ENCODE measurements at places on chromosomes 2 and 18.

DNA sequence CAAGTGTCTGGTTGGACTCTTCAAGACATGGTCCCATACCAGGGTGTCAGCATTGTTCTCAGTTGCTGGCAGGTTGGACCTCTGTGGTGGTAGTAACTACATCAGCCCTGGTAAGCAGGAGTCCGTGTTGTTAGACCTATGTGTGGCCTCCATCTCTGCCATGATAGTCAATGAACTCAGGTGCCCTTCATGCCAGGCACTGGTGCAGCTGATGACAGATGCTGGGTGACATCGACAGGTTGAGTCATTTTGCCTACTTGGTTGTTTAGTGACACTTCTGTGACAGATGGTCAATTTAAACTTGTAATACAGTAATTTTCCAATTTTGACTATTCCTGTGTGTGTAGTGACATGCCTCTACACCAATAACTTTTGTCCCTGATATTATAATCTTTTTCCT is 189.7 kb downstream of the SP3 start:
- no peak for DNase-seq

DNA sequence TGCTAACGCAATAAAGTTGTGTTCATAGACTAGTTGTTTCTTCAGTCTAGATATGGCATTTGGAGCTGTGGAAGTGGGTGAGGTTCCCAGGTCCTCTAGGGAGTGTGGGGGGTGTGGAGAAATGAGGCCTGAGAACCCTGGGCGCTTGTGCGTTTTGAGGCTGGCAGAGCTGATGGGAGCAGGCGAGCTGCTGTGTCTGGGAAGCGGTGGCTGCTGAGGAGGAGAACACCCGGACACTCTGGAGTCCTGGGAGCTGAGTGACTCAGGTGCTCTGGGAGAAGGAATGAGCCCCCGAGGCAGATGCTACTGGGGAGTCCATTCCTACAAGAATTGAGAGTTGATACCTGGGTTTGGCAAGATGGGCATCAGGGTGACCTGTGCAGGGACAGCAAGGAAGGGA is 67.5 kb downstream of the LPIN1 start:
- DNase-seq: no peak

DNA sequence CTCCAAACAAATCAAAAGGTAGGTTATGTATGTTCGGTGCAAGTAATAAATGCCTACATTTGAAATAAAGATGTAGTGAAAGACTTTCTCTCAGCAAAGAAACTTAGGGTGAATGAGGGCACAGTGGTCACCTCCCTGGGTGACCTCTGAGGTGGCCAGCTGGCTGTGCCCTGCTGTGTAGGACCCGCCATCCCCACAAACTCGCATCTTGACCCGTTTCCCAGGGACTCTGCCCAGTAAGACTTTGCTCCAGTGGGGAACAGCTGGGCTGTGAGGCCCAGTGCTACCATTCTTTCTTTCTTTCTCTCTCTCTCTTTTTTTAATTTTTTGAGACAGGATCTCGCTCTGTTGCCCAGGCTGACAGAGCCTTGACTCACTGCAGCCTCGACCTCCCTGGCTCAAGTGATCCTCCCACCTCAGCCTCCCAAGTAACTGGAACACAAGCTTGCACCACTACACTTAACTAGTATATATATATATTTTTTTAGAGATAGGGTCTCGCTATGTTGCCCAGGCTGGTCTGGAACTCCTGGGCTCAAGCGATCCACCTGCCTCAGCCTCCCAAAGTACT is 8.2 kb upstream of the GAREM2 start:
- no peak for DNase-seq

- DNase-seq: no peak
Observed at GRCh38 chr2:182366628-182367027, 60.2 kb downstream of the PDE1A start.

DNA sequence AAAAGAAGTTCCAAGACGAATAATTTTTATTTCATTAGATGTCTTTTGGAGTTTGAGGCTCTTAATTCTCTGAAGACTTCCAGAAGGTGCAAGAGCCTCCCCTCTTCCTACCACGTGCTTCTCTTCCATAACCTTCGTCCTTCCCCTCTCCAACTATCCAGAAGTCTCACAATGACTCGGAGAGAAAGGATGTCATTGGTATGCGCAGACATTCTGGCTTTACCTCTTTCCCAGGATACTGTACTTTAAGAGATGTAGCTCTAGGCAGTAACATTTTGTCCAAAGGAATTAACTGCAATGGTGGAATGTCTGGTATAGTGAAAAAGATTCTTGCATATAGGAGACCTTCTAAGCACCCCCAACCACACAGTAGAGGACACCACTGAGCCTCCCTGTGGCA is 249.0 kb upstream of the OSR1 start:
- DNase-seq: no peak

DNA sequence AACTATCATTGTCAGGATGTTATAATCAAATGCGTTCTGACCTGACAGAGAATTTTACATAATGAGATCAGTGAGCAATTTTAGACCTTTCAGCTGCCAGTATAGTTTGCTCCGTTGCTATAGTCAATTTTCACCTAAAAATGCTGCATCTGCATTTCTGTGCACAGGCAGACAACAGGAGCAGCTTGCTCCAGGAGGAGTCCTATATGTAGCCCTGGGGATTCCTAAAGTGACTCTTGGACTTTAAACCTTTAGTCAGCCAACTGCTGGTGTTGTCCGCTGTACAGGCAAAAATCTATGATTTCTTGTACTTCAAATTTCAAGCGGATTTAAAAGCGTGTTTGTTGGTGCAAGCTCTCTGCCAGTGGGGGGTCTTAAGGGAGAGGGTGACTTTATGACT is 25.7 kb downstream of the SLC16A14 start:
- DNase-seq: no peak

DNA sequence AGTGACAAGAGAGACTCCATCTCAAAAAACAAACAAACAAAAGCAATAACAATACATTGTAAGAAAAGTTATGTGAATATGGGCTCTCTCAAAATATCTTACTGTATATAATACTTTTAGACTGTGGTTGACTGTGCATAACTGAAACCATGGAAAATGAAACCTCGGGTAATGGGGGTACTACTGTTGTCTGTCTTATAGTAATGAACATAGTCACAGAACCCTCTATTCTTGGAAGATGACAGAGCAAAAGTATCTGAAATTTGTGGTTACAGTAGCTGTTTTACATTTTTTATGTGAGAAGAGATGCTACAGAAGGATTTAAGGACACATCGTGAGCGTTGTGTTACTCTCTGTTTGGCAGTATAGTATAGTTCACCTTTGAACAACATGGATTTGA is 60.5 kb downstream of the MAP4K4 start:
- no peak for DNase-seq

DNA sequence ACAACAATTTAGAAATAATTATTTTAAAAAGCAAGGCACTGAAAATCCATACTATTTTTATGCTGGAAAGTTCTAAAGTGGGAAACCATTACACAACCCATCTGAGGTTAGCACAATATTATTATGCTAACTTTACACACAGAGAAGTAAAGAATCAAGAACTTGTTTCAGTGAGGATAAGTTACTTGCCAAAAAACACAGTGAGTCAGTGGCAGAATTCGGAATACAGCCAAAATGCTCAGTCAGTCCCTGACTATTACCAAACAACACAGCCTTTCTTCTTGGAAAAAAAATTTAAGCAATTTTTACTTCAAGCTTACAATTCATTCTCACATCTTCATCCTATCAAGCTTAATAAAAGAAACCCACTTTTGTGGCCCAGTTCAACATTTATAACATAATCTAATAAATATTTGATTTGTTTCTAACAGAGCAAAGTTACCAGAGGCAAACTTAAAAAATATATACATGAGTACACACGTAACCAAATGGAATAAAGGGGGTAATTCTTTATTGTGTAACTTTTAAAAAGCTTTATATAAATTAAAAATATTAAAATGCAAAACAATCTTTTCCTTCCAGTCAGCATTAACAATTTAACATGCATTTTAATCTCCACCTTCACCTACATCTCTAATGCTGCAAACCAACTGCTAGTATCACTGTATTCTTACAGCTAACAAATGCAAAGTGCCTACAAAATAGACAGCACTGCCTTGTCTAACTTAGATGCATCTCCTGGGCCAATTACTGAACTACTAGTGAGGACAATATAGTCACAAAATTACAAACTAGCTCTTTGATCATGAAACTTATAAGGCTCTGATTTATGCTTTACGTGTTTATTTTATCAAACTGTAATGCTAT is 55.2 kb downstream of the CCDC88A start:
- no peak for DNase-seq

DNA sequence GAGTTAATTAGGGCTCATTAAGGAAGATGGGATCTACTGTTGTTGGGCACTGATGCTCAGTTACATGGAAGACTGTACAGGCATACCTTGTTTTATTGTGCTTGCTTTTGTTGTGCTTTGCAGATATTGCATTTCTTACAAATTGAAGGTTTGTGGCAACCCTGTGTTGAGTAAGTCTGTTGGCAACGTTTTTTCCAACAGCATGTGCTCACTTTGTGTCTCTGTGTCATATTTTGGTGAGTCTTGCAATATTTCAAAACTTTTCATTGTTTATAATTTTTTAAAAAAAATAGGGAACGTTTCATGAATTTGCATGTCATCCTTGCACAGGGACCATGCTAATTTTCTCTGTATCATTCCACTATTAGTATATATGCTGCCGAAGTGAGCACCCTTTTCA is 15.6 kb downstream of the PHLPP1 start:
- DNase-seq: no peak

- no peak for DNase-seq
Observed at GRCh38 chr2:128775914-128776285, 457.2 kb upstream of the HS6ST1 start.

DNA sequence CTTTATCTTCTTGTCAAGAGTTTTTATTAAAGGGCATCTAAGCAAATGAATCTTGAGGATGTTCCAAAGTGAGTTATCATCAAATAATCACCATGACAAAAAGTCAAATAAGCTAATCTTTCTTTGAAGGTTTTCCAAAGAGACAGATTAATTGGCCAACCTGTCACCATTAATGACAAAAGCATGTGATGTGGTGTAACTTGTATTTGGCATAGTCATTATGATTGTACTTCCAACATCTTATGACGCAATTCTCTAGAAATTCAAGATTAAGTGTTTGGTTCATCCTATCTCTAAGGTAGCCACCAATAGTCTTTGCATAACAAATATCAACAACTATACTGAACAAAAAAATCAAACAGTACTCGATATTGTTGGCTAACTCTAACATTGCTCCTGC is 28.6 kb downstream of the RBMS1 start:
- no peak for DNase-seq

- DNase-seq: no peak
Observed at GRCh38 chr2:225616372-225616771, 216.9 kb downstream of the NYAP2 start.

- no peak for DNase-seq
Observed at GRCh38 chr2:225632351-225632750, 232.8 kb downstream of the NYAP2 start.

DNA sequence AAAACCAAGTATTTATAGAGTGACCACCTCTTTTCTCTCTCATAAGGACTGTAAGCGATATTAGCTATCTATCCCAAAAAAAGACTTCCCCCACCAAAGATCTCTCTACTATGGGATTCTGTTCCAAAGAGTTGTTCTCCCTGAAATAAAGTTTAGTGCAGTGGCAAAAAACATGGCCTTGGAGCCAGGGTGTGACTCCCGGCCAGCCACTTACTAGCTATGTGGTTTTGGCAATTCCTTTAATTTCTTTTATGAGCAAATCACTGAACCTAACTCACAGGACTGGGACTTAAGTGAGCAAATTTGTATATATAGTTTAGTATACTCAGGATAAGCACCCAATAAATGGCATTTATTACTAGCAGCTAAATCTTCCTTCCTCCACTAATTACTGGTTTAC is 42.6 kb downstream of the SESTD1 start:
- DNase-seq: no peak

- no peak for DNase-seq
Observed at GRCh38 chr2:128901572-128902391, 583.1 kb upstream of the HS6ST1 start.

- DNase-seq: peak; percentile 21
Observed at GRCh38 chr2:168244318-168244717, 3.1 kb downstream of the STK39 start.

GRCh38 chr2:172087207-172087779 is 2.0 kb downstream of the DLX1 start:
- no peak for DNase-seq

DNA sequence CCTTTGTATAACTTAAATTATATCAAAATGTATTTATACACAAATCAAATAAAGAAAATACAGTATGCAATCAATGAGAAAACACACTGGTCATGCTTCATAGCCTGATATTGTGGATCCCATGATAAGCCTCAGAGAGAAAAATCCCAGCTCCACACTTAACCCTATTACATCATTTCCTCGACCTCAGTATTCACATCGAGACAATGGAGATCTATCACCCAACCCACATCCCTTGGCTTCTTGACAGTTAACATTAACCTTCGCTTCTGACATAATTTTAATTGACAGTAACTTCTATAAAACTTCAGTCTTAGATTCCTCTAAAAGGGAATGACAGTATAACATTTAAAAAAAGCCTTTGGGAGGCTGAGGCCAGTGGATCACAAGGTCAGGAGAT is 11.6 kb downstream of the TMX3 start:
- DNase-seq: no peak

DNA sequence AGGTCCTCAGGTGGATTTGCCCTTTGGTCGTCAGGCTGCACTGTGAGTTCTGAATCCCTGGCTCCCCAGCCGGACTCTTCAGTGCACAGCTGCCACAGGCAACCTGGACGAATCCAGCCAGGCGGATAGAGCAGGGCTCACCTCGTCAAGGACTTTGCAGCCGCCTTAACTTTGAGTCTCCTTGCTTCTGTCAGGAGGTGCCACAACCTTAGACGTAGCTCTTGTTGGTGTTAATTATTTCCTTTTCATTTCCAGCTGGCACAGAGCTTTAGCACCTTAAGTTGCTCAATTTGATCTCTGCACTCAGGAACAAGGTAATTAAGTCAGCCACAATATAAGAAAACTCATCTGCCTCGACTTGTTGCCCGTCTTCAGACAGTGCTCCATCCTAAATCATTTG is 17.7 kb downstream of the SMIM21 start:
- DNase-seq: no peak

- DNase-seq: no peak
Observed at GRCh38 chr2:101931402-101931801, 60.4 kb upstream of the IL1R2 start.

DNA sequence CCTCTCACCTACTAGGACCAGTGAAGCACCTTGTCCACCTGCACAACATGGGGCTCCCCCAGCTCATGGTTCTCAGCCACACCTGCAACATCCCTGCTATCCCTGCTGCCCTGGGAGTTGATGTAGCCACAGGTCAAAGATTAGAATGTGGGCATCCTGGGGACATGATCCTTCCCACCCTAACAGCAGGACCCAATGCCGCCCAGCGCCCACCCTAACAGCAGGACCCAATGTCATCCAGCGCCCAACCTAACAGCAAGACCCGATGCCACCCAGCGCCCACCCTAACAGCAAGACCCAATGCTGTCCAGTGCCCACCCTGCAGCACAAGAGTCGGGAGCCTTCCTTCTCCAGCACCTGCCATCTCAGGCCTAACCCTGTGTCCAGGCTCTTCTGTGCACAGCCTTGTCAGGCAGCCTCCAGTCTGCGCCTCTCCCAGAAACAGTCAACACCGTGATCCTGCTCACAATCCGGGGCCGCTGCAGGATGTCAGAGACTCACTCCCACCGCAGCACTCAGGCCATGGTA is 237.3 kb upstream of the SALL3 start:
- no peak for DNase-seq

GRCh38 chr18:55515941-55516710 is 71.9 kb downstream of the TCF4 start:
- DNase-seq: no peak
